Naive B cell (primary cell): ENCODE measurements at places on chromosomes 7 and 10. TPM values are rescaled to one million over a fixed set of nuclear protein-coding genes. Genes with fewer than 3 reads are reported as not detected.

Gene IFIT1B
- polyA plus RNA-seq = 0.15 TPM

Gene DPYSL4
- not detected for polyA plus RNA-seq

Gene TCF7L2
- polyA plus RNA-seq = 0.30 TPM

Gene ADAM22
- 1.6 TPM for polyA plus RNA-seq

- no peak for DNase-seq
These were observed 496.9 kb upstream of the CELF2 start for GRCh38 chr10:10520491-10521385.

GRCh38 chr7:94040254-94040653, 36.1 kb upstream of the BET1 start:
- no peak for DNase-seq

DNA sequence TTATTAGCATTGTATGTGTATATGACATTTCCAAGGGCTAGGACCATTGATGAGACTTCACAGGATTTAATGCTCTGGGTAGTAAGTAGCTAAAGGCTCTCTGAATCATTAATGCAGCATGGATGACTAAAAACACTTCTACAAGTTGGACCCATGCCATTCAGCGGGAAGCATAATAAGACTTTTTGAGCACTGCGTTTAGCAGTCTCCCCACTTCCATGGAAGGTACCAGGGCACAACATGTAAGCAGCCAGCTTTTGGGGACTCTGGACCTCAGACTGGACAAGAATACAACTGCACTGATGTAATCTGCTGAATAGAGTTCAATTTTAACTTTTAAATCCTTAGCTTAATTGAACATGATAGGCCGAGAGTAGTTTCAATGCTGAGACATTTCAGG, 191.7 kb upstream of the IMMP2L start:
- no peak for DNase-seq

DNA sequence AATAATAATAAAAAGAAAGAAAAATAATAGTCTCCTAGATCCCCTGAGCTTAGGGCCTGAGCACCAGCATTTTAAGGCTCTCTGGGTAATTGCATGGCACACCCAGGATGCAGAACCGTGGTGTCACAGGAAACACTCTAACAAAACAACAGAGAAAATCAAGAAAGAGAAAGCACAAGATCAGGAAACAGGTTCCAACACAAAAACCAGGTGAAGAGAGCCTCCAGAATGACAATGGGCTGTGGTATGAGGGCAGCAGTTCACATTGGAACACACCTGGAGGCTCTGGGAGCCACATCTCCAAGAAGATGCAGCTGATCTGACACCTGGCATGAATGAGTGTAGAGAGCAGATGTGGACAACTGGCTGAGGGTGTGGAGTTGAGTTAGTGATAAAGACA, 7.1 kb downstream of the MMRN2 start:
- DNase-seq = no peak

- no peak for DNase-seq
These were observed 7.5 kb downstream of the CPA1 start for GRCh38 chr7:130387628-130388403.

GRCh38 chr7:860149-860548, 16.2 kb upstream of the GET4 start:
- DNase-seq = no peak

DNA sequence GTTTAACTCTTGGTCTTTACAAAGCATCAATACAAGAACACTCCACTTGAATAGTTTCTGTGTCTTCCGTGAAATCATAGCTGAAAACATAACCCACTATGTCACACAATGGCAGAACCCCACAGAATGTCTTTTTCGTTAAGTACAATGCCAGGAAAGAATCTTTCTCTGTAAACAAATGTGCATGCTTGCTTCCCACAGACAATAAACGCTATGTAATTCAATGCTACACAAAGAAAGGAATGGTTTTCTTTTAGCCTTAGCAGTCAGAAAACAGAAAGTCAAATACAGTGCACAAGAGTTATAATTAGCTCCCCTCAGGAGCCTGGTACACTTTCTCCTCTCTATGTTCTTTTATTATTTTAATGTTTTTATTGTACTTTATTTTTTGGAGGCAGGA, 186.1 kb downstream of the SRPK2 start:
- no peak for DNase-seq

DNA sequence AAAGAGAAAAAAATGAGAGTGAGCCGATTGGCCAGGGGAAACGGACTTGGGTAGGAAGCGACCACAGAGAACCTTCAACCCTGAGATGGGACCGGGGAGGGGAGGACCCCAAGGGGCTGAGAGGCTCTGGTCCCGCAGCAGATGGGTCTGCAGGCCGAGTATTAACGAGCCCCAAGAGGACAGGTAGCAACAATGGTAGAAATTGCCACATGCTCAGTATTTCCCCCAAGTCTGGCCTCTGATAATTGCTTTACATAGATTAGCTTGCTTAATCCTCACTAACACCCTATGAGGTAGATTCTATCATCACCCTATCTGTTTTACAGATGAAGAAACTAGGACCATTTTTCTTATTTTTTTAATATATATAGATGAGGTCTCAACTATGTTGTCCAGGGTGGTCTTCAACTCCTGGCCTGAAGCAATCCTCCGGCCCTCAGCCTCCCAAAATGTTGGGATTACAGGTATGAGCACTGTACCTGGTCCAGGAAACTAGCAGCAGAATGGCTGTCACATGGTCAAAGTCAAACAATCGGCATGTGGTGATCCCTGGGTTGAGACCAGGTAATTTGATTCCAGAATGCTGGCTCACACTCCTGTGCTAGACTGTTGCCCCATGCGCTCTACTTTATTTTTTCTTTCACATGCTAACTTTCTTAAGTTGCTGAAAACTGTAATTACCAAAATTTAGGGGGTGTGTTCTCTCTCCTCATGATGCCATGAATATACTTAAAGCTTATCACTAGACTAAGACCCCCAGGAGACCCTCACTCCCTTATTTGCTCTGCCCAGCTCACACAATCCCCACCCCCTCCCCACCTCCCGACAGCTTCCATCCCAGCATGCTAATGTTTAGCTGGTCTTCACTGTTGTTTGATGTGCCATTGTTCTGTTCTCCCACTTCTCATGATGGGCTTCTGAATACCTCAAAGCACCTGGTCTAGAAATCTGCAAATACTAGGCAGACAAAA, 67.9 kb upstream of the AFAP1L2 start:
- DNase-seq = no peak

DNA sequence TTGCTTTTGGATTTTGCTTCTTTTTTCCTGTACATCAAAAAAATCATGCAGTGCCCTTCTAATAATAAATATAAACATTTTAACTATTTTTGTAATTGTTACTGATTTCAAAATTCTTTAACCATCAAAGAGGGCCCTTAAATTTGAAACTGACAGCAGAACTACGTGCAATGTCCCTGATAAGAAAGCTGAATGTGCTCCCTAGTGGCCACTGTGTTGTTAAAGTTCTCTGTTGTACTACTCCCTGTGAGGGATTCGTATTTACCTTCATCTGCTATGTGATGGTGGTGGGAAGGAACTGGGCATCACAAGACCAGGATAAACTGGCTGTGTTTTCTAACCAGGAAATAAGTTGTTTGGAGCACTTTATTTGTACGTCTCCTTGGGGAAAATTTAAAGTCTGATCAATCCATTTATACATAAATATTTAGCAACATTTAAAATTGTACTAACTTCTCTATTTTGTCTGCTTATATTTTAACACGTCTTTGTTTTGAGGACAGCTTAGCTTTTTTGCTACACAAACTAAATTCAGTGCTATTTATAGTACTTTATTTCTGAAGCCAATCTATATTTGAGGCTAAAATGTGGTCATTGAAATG, 322.4 kb downstream of the HGF start:
- no peak for DNase-seq

DNA sequence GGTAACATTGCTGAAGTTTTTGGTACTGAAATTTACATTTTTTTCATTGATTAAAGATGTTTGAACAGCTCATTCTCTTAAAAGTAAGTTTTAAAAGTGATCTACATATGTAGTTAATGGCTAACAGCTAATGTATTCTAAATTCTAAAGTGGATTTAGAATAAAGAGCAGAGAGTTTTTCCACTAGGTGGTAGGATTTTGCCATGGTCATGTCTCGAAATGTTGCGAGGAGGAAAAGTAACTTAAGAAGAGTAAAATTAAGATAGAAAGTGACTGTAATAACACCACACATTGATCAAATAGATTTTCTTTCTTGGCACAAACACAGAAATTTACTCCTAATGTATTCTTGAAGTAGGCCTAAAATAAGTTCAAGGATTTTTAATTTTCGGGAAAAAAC, 19.8 kb downstream of the LSMEM1 start:
- no peak for DNase-seq

- DNase-seq = peak; percentile 48
These were observed 604 bp downstream of the MXI1 start for GRCh38 chr10:110207805-110208613.

DNA sequence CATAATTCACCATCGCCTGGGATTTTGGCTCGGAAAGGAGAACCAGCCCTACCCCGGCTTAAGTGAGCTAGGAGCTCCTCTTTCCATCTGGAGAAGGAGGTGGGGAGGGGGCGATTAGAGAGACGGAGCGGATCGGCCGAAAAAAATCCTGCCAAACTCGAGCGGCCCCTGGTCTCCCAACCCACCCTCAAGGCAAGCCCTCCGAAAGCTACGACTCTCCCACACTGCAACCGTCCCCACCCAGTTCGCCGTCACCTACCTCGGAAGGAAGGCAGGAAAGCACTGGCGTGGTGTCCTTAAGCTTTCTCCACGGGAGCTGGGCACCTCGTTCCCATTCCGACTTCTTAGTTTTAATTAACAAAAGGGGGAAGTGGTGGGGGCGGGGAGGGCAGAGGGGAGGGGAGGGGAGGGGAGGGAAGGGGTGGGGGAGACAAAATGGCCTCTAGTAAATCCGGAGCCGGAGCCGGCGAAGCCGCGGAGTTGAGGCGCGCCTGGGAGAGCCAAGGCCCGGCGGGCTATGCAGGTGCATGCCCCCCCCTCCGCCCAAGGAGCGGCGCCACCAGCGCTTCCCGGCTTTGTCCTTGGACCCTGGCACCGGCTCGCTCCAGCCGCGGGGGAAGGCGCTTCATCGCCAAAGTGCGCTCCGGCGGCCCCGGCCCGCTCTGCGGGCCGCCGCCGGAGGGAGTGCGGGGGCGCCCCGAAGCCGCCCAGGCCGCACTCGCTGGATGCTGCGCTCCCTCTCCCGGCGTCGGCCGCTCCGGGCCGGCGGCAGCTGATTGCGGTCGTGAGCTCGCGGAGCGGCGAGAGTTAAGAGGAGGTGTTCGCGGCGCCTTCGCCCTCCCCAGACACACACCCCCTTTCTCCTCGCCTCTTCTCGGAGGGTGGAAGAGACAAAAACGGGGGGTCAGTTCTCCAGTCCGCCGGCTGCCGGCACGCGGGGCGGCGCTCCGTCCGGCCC, at the start of gene LRRC4:
LRRC4 (minus strand) TSS at position 784 of the 958 bp plus-strand sequence. CDS start 797 bp downstream, outside the sequence.
- DNase-seq = peak; percentile 11

- DNase-seq = no peak
These were observed 395.1 kb downstream of the GLRX3 start for GRCh38 chr10:130531312-130531711.

GRCh38 chr10:33938001-33938400, 603.5 kb upstream of the NRP1 start:
- no peak for DNase-seq

GRCh38 chr10:79004311-79004710, 64.5 kb upstream of the ZMIZ1 start:
- DNase-seq = no peak

DNA sequence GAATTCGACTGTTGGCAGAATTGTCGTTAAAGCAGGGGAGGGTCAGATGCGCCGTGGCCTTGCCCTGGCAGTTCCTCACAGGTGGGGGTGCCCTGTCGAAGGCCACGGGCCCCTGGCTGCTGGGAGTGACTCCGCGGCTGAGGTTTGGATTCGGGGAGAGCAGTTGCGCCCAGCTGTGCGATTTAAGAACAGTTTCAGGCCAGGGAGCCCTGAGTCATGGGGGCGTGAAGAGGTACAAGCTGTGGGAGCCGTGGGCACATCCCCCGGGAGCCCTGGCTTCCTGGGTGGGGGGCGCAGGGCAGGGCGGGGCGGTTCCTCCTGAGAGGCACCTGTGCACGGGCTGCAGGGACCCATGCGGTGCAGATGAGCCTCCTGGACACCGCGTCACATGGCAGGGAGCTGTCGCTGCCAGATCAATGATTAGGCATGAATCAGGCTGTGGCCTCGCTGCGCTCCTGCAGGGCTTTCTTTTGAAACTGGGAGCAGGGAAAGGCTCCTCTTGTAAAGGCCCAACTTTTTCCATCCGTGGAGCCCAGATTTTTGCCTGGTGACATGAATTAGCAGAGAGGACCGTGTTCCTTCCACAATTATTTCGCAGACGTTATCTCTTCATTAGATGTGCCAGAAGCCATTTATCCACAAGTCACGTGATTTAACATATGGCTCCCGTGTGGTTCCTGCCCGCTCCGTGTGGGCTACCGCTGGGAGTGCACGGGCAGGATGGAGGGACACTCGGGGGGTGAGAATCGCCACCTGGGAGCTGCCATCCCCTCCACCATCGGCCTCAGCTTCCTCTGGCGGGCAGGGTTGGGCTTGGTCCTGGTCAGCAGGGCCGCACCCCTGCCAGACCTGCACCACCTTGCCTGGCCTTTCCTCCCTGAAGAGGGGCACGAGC, 918 bp downstream of the PWWP2B start:
- DNase-seq = peak; percentile 78

- no peak for DNase-seq
These were observed 11.7 kb downstream of the ADIRF start for GRCh38 chr10:86979977-86980448.

GRCh38 chr7:122618585-122619189, 80.2 kb downstream of the RNF133 start:
- no peak for DNase-seq
